T-helper 17 cell (primary cell): ENCODE measurements at places on chromosomes 6 and 20. TPM values are rescaled to one million over a fixed set of nuclear protein-coding genes. Genes with fewer than 3 reads are reported as not detected.

TSPO2 gene
- total RNA-seq, result not detected

COL9A3 gene
- not detected for total RNA-seq

DNA sequence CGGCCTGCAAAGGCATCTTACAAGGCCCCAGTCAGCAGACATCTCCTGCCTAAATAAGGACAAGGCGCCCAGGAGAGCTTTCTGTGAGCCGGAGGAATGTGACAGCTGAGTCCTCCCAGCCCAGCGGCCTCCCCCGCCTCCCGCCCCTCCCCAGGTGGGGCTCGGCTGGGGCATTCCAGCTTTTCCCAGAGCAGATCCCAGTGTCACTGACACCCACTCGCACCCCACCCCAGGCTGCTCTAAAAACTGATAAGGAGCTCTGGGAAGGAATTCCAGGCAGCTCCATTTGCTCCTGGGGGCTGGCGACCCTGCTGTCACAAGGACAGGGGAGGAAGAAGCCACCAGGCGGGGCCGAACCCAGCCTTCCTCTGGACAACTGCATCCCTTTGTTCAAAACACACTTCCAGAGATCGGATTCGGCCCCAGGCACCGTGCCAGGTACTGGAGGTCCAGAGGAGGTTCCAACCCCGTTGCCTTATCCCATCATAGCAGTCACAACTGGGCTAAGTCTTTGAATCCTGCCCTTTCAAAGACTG lies 49.7 kb downstream of the JPH2 start:
- no peak for DNase-seq

DNA sequence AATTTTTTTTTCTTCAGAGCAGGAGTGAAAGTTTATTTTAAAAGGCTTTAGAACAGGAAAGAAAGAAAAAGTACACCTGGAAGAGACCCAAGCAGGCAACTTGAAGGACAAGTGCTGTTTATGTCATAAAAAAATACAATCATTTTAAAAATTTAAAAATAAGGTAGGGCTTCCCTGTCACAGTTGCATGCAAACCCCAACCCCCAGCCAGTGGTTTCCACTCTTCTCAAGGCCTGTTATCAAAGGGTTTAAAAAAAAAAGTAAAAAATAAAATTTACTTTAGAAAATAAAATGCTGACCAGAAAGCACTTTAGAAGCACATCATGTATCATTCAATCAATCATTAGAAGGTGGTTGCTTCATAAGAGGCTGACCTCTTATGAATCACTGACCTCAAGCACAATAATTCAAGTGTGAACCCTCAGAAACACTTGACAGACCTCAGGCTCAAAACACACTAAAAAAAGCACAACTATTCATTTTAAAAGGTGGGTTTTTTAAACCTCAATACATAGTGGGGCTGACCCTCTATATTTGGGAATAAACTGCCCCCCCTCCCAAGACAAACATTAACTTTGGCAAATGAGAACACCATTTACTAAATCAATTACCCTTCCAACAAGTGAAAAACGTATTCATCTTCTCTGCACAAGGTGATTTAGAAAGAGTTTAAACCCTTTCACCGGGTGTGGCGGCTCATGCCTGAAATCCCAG lies 15.6 kb downstream of the ILRUN start:
- no peak for DNase-seq

- no peak for DNase-seq
These were observed 273.6 kb upstream of the SUPT3H start for GRCh38 chr6:45651301-45651700.

GRCh38 chr6:27777126-27777525 lies 135.1 kb downstream of the OR2B2 start:
- no peak for DNase-seq

DNA sequence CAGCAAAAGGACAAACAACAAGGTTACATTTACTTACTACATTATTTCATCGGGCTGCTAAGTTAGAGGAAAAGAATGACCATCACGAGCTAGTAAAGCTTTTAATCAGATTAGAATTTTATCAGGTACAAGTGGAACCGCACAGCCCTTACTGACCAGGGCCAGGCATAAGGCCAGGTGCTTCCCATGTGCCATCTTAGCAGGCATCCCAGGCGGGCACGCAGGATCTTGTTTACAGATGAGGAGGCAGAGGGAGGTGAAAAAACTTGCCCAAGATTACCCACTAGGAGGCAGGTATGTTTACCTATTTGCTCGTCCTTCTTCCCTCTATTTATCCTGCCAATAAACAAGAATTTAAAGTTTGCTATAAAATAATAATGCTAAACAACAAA lies 10.7 kb downstream of the EZR start:
- no peak for DNase-seq

DNA sequence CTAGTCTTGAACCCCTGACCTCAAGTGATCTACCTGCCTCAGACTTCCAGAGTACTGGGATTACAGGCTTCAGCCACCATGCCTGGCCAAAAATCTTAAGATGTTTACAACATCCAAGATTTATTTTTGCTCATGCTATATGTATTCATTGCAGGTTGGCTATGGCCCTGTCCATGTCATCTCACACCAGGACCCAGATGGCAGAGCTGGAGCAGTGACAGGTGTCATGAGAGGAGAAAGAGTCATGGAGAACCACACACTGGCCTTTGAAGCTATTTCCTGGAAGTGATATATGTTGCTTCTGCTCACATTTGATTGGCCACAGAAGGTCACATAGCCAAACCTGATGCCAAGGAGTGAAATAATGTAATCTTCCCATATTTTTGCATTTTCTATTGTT lies 13.8 kb upstream of the DDR1 start:
- no peak for DNase-seq
